ENCODE measurements at places on chromosomes 3 and 15.
A peak's percentile ranks its signal among the peaks of the same experiment; 100 is the strongest.

DNA sequence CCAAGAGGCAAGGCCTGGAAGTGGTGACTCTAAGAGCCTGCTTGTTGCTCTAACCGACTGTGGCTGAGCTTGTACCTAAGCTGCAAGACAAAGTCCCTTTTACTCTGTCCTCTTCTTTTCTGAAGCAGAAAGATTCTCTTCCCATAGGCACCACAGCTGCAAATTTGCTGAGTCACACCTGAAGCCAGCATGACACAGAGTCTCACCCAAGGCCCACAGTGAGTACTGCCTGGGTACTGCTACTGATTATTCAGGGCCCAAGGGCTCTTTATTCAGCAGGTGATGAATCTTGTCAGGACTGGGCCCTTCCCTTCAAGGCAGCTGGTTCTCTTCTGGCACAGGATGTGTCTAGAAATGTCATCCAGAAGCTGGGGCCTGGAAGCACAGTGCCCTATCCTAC, 18.9 kb upstream of the TIGIT start:
- DNase-seq, result peak; percentile 51

GRCh38 chr3:127017781-127018180, 34.9 kb downstream of the PLXNA1 start:
- DNase-seq, result no peak

- no peak for DNase-seq
Observed at GRCh38 chr3:50316657-50317242, 5.8 kb downstream of the HYAL2 start.

GRCh38 chr15:95598251-95598855, 732.1 kb upstream of the NR2F2 start:
- DNase-seq, result no peak

- DNase-seq, result no peak
Observed at GRCh38 chr3:180755556-180755955, 76.3 kb upstream of the CCDC39 start.

GRCh38 chr3:140794507-140794906, 116.6 kb downstream of the TRIM42 start:
- DNase-seq, result no peak

GRCh38 chr3:65706776-65707568, 331.7 kb downstream of the MAGI1 start:
- no peak for DNase-seq

DNA sequence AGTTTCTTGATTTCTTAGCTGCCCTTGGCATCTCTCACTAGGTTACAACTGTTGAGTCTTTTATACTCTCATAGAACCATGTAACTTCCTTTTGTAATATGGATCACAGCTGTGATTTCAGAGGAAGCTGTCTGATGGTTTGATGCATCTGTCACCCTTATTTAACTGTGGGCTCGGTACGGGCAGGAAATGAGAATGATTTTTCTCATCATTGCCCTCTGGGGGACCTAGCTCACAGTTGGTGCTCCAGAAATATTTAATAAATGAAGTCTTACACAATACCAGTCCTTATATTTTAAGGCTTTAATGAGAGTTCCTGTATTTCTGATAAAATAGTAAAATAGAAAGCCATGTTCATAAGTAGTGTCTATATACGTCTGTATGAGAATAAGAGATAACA, 151.2 kb downstream of the EBLN2 start:
- no peak for DNase-seq

- no peak for DNase-seq
Observed at GRCh38 chr15:26661748-26662147, 111.1 kb downstream of the GABRB3 start.

DNA sequence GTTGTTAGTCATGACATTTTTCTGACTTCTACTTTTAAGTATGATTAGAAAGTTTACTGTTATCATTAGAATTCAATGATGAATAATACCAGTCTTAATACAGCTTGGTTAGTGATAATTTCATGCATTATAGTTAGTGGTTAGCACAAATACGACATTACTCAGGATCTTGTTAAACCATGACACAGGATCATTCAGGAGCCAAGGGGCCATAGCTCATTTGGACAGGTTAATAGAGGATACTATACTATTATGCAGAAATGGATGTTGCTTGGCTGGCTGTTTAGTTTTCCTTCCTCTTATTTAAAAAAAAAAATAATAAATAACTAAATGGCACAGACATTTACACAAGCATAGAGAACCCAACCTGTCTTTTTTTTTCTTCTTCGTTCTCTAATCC, 55.5 kb downstream of the NSUN3 start:
- DNase-seq, result no peak

DNA sequence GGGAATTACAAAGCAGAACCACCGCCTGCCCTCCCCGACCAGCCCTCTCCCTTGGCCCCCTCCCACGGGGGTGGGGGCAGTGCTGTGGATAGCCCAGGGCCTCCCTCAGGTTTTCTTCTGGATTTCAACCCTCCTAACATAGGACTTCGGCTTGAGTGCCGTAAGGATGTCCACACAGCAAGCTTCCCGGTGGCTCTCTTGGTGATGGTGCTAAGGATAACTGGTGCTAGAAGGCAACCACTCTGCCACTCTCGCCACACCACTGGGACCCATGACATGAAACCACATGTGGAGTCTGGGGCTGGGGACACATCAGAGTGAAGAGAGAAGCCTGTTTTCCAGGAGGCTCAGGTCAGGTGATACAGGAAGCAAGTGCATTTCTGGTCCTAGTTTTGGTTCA, 35.4 kb downstream of the SCN5A start:
- no peak for DNase-seq

- DNase-seq, result peak; percentile 23
Observed at GRCh38 chr3:155748611-155749365, 3.9 kb upstream of the PLCH1 start.

- no peak for DNase-seq
Observed at GRCh38 chr3:73179601-73180000, 118.1 kb downstream of the EBLN2 start.

GRCh38 chr3:14235912-14236295, 57.3 kb downstream of the LSM3 start:
- no peak for DNase-seq

DNA sequence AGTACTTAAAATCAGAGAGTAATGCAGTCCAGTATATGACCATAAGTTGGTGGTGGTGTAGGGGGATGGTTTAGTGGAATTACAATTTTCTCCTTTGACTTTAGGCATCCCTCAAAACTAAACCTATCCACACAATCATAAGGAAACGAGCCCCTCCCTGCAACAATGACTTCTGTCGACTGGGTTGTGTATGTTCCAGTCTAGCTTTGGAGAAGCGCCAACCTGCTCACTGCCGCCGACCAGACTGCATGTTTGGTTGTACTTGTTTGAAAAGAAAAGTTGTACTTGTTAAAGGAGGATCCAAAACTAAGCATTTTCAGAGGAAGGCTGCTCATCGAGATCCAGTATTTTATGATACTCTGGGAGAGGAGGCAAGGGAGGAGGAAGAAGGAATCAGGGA, 52.8 kb downstream of the MGA start:
- DNase-seq, result no peak

GRCh38 chr3:159928071-159928491, 60.6 kb upstream of the IL12A start:
- DNase-seq, result peak; percentile 80

DNA sequence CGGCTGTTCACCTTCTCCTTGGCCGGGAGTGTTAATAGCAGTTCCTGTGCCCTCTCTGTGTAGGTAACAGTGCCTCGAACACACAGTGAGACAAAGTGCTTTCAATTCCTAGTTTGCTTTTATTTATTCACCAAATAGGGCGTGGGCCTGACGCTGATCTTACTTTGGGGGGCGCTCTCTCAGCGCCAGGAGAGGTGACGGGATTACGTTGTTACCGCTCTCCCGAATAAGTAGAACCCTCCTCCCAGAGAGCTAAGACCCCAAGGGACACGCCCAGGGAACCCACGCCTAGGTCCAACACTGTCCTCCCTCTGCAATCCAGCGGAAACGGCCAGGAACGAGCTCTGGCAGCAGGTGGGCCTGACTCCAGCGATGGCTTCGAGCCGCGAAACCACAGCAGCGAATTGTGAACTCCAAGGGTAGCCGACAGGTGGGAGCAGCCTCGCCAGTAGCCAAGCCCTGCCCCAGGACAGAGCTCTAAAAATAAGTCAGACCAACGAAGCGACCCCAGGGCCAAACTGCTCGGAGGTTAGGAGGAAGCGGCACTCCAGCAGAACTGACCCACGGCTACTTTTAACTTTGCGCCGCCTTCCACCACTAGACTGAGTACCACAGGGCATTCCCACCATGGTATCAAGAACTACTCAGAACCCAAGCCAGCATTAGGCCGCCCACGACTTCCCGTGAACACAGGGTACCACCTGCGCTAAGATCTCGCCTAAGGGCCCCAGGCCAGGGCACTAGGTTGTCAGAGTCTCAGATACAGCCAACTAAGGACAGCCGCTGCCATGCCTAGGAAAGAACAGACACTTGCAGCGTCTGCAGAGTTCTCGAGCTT, 1.6 kb upstream of the SIN3A start:
- DNase-seq, result peak; percentile 23

DNA sequence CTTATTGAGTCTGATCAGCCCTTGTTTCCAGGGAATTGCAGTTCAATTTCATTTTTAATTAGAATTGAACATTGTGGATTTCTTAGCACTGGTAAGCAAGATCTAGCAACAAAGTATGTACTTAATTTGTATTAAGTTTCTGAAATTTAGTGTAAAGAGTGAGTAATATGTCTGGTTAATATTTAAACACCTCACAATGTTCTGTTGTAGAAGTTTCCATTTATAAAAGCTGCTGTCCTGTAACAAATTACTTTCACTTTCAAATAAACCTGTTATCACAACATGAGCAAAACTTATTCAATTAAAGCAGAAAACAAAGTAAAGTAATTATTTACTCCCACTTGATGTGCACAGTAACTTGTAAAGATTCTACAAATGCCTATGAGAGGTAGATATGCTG, 448.5 kb downstream of the NAALADL2 start:
- DNase-seq, result no peak

DNA sequence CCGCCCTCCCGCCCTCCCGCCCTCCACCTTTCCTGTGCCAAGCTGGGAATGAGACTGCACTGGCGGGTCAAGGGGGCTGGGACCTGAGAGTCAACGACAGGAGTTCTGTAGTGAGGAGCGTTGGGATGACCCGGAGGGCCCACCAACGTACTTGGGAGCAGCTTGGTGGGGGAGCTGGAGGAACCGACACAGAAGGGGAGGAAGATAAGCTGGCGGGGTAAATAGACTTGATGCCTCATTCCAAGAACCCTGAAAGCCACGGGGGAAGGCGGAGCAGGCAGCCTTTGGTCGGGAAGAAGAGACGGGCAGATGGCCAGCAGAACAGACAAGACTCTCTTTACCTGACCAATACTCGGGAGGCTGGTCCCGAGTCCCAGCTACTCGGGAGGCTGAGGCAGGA, 277 bp downstream of the FMN1 start:
- no peak for DNase-seq

GRCh38 chr3:102686792-102687191, 252.0 kb downstream of the ZPLD1 start:
- DNase-seq, result no peak

DNA sequence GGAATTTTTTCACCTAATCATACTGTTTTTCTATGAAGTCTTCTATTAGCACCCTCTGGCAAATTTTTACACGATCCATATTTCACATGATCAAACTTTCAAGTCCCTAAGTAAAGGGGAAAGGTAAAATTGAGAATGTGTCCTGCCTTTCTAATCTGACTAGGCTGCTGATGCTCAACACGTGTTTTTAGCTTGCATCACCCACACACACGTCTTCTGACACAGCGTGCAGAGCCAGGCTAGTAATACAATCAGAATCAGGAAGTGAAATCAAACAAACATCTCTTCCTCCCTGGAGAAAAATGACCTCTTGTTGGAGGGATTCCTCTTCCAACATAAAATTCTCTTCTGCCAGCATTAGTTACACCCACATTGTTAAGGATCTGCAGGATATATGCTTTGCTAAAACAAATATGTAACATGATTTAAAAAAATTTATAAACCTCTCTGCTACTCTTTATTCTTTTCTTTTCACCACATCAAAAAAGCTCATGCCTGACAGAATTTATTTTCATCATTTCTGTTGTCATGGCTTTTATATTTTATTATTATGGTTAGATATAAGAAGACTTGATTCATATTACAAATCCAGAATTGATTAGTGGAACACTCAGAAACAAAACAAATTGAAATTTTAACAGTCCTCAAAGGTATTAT, 122.4 kb downstream of the RAP2B start:
- DNase-seq, result peak; percentile 93

GRCh38 chr3:48271763-48272498, 31.0 kb downstream of the ZNF589 start:
- no peak for DNase-seq

DNA sequence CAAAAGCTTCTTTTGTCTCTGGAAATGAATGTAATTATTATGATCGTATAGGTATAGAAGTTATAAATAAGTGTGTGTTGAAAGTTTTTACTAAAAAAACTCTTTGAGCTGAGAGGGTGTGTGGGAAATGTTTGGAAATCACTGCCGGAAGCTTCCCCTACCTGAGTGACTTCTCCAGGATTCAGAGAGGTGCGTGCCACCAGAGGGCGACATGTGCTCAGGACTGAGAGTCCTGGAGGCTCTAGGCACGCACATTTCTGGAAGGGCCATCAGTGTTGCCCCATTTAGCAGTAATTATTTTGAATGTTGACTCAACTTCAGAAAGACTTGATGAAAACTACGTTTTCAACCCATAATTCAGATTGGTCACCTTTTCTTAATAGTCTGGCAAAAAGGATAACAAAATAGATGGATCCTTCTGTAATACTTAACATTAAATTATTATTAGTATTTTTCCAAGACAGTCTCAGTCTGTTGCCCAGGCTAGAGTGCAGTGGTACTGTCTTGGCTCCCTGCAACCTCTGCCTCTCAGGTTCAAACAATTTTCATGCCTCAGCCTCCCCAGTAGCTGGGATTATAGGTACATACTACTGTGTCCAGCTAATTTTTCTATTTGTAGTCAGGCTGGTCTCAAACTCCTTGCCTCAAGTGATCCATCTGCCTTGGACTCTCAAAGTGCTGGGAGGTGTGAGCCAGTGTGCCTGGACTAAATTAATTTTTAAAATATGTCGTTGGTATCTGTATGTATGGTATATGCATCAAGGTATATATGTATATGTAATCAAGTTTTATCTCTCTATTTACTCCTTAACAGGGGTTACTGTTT, 34.5 kb downstream of the GPR171 start:
- peak; percentile 64 for DNase-seq

GRCh38 chr15:69577397-69577796, 124.8 kb downstream of the RPLP1 start:
- no peak for DNase-seq

GRCh38 chr3:109118584-109118983, 650 bp upstream of the MORC1 start:
- DNase-seq, result no peak

DNA sequence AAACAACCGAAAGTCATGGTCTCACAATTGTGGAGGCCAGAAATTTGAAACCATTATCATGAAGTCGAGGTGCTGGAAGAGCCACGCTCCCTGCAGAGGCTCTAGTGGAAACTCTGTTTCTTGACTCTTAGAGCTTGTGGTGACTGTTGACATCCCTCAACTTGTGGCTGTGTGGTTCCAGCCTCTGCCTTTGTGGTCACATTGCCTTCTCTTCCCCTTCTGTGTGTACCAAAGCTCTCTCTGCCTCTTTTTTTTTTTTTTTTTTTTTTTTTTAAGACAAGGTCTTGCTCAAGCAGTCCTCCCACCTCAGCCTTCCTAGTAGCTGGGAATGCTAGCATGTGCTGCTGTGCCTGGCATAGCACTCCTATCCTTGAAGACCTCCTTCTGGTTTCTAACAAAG, 48.7 kb upstream of the CRTC3 start:
- DNase-seq, result peak; percentile 18

GRCh38 chr3:180594631-180595558, 7.1 kb upstream of the TTC14 start:
- peak; percentile 29 for DNase-seq

GRCh38 chr3:33787328-33788009, 11.0 kb upstream of the PDCD6IP start:
- DNase-seq, result peak; percentile 79

Data from EH (cell line).